ENCODE measurements at places on chromosomes 5 and 9.

DNA sequence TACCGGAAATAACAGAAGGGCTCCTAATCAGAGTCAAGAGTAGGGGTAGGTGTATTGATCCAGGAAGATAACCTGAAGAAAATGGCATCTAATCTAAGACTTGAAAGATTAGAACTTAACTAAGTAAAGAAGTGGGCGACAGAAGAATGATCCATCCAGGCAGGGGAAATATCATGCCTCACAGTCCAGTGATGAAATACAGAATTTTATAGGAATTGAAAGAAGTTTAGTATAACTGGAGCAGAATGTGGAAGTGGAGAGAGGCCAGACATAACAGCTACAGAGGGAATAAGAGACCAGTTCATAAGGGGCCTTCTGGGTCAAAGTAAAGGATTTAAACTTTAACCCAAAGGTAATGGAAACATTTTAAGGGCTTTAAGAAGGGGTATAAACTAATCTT is 42.2 kb downstream of the ERP44 start:
- DNase-seq: no peak

DNA sequence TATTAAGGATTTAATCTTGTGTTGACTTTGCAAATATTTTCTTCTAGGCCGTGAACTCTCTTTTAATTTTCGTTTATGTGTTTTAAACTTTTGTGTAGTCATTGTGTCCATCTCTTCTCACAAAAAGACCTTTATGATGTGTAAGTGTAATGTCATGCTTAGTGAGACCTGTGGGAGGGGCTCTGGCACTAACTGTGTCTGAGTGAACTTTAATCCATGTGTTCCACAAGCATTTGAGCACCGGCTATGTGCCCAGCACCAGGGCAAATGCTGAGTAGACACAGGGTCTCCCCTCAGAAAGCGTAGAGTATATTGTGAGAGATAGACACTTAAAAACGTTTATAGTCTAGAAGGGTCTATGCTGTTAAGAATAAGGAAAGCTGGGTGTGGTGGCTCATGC is 272.6 kb upstream of the TUT7 start:
- DNase-seq: no peak

GRCh38 chr9:1938135-1938534 is 77.0 kb upstream of the SMARCA2 start:
- DNase-seq: no peak

GRCh38 chr9:130839132-130840111 is 4.4 kb downstream of the ABL1 start:
- DNase-seq: no peak

GRCh38 chr9:109499093-109499630 is 1.1 kb upstream of the PTPN3 start:
- DNase-seq: no peak

DNA sequence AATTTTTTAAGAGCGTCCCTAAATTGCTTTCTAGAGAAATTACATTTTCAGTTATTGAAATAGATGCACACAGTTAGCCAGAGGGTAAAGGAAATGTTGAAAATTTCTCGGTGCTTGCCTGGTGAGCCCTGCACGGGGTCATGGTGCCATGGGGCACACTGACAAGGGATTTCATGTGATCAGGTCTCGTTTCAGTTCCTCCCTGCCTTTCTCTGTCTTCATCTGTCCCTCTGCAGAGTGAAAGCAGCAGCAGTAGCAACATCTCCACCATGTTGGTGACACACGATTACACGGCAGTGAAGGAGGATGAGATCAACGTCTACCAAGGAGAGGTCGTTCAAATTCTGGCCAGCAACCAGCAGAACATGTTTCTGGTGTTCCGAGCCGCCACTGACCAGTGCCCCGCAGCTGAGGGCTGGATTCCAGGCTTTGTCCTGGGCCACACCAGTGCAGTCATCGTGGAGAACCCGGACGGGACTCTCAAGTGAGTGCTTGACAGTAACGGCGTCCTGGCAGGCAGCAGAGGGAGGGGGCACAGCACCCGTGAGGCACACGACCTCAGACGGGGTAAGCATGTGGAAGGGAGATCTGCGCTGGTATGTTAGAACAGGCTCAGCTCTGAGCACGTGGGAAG is 89.1 kb upstream of the OTULINL start:
- DNase-seq: no peak

DNA sequence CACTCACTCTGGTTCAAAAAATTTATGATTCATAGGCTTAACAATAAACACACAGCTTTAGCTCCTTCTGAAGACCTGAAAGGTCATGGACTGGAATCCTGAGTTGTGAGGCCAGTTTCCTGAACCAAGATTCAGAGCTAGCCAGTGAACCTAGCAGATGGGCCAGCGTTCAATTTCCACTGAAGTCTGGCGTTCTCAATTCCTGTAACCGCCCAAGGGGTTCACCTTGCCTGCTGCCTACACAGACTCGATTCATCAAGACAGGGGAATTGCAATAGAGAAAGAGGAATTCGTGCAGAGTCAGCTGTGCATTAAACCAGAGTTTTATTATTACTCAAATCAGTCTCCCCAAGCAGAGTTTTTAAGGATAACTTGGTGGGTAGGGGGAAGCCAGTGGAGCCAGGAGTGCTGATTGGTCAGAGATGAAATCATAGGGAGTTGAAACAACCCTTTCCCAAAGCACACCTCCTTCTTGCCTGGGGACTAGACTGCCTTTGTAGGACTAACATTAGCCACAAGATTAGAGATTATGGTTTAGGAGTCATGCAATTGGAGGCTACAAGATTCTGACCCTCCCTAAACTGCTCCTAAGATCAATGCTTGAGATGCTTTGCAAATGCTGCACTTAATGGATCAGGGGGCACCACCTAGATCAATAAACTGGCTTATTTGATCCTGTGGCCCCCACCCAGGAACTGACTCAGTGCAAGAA is 117.5 kb upstream of the SHB start:
- DNase-seq: no peak

DNA sequence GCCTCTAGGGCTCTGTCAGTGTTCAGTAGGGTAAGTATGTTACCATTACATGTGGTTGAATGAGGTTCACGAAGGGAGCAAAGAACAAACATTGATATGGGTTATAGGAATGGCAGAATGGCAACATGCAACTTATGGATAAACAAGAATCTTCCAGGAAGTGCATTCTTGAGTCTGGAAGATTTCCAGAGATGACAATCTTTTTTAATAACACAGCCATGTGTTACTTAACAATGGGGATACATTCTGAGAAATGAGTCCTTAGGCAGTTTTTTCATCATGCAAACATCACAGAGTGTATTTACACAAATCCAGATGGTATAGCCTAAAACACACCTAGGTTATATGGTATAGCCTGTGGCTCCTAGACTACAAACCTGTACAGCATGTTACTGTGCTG is 9.1 kb upstream of the SLC28A3 start:
- no peak for DNase-seq

GRCh38 chr9:96169484-96169883 is 132.5 kb downstream of the HSD17B3 start:
- DNase-seq: no peak

GRCh38 chr5:180139731-180140055 is 68.1 kb upstream of the RNF130 start:
- no peak for DNase-seq

DNA sequence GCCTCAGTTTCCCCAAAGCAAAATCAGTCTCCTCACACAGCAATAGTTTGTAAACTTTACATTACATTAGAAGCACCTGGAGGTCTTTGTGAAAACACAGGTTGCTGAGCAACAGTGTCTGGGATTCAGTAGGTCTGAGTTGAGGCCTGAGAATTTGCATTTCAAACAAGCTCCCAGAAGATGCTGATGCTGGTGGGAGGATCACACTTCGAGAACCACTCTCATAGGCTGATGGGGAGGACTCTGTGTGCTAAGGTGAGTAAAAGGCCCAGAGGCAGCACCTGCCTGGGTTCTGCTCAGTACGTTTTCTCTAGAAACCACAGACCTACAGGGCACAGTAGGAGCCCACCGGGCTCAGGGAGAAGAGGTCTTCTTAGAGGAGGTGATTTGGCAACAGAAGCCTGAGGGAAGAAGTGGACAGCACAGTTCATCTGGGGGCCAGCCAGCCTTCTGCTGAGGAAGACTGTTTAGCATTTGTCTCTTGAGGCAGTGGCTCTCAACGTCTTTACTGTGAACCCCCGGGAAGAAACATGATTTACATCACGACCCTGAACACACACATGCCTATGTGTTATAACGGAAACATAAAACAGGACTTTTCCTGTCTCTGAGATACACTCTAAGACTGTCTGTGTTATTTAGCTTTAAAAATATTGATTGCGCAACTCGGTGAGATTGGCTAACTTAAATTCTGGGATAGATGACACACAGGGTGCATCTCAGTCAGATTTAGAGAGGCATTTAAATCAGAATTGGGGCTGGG is 24.8 kb upstream of the DENND1A start:
- no peak for DNase-seq

GRCh38 chr5:111627862-111628261 is 115.5 kb upstream of the STARD4 start:
- peak; percentile 24 for DNase-seq

DNA sequence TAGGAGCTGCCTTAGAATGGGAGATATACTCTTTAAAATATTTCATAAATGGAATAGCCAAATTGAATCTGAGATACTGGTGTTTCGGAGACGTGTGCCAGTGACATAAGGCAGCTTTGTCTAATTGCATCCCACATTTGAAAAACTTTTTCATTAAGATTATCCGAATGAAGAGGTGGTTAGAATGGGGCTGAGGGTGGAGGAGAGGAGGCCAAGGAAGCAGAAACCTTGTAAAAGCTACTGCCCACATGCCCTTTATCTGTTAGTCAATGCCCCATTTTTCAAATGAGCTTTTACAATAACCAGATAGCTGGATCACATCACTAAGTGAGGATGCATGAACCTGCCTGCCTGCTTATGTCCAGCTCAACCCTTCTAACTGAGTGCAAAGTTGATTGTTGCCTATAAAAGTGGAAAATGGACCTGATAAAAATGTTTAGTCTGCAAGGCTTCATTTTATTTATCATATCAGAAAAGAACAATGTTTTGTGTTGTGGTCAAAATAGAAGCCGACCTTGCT is 34.8 kb downstream of the SNX24 start:
- DNase-seq: no peak

- DNase-seq: no peak
Measured at GRCh38 chr5:155303120-155303519, 289.6 kb downstream of the KIF4B start.

GRCh38 chr5:17216974-17217492 is 398 bp upstream of the BASP1 start:
- no peak for DNase-seq

GRCh38 chr5:116892993-116893392 is 318.4 kb upstream of the SEMA6A start:
- no peak for DNase-seq

DNA sequence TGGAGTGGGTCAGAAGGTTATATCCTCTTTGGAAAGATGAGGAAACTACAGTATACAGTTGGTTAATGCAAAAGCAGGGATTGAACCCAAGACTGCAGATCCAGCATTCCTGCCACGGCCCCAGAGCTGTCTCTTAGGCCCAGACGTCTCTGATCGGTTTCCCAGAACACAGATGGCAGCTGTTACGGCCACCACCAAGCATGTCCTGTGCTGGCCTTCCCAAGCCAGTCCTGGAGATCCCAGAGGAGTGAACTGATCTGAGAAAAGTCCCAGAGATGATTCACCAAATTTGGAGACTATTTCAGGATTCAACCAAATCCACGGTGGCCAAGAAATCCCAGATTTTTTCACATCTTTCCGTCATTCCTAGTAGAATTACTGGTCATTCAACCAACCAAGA is 20.1 kb downstream of the TNIP1 start:
- no peak for DNase-seq

- no peak for DNase-seq
Measured at GRCh38 chr5:112528928-112529327, 109.9 kb upstream of the EPB41L4A start.

- no peak for DNase-seq
Measured at GRCh38 chr9:106700676-106701075, 162.3 kb upstream of the ZNF462 start.

DNA sequence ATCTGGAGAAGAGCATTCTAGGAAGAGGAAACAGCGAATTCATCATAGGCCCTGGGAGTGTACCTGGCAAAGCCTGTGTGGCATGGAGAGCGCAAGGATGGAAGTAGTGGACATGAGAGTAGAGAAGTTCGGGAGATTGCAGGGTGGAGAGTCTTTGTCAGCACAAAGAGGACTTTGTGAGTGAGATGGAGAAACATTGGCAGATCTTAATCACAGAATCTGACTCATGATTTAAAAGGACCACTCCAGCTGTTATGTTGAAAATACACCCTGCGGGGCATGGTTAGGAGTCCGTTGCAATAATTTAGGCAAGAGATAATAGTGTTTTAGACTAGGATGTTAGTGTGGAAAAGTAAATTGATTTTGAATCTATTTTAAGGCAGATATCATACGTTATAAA is 116.9 kb downstream of the HACD4 start:
- DNase-seq: no peak

DNA sequence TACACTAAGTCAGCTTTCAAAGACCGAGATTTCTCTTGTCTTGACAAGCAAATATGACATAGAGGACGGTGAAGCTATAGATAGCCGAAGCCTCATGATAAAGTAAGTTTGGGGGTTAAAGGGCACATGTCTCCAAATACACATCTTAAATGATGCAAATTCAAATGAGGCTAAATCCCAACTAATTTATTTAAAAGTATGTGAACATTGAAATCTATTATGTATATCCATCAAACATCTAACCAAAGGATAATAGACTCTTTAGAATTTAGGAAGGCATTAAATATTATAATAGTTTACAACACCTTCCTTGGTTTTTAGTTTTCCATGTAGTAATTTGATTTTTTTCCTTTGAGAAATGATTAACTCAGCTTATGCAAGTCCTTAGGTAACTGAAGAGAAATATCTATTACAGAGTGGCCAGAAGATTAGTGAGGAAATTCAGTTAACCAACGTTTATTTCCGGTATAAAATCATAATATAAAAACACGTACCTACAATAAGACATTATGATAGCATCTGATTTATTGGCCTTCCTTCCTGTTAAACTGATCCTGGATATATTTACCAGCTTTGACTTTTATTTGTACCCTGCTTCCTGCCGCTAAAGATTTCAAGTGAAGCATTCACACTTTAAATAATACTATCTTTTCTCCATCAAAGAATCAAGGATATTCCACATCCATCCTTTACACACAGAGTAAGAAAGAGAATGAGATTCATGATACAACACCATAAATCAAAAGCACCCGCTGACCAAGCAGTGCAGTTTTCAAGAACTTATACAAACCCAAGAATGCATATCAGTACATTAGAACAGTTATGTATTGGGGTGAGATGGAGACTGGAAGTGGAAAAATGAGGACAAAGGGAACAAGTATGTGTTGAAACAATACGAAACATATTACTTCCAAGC is 31.9 kb upstream of the F2R start:
- no peak for DNase-seq

Measured in stimulated activated CD4-positive, alpha-beta T cell treated with anti-CD3 and anti-CD28 coated beads, Interleukin-4, amount 100 ng/mL, for 1 hour (primary cell).